ENCODE measurements at places on chromosomes 7 and 10.

DNA sequence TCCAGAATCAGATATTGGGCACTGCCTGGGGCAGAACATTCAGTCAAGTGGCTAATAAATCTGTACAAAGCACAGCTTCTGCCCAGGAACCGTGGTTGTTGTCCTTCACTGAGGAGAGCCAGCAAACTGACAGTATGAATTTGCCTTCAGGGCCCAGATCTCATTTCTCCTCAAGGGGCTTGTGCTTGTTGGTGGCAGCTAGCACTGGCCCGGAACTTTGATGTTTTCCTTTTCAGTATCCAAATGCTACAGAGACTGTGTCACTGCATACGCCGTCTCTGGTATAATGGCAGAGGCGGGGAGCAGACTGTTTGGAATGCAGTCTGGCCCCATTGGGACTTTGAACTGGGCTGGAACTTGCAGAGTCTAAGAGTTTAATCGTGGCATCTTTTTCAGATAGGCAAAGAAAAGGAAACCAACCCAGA is 30.4 kb upstream of the ADD3 start:
- peak; percentile 18 for DNase-seq

GRCh38 chr10:34522546-34522945 is 292.6 kb downstream of the PARD3 start:
- peak; percentile 67 for DNase-seq

GRCh38 chr7:33941418-33941817 is 36.1 kb downstream of the BMPER start:
- DNase-seq: no peak

DNA sequence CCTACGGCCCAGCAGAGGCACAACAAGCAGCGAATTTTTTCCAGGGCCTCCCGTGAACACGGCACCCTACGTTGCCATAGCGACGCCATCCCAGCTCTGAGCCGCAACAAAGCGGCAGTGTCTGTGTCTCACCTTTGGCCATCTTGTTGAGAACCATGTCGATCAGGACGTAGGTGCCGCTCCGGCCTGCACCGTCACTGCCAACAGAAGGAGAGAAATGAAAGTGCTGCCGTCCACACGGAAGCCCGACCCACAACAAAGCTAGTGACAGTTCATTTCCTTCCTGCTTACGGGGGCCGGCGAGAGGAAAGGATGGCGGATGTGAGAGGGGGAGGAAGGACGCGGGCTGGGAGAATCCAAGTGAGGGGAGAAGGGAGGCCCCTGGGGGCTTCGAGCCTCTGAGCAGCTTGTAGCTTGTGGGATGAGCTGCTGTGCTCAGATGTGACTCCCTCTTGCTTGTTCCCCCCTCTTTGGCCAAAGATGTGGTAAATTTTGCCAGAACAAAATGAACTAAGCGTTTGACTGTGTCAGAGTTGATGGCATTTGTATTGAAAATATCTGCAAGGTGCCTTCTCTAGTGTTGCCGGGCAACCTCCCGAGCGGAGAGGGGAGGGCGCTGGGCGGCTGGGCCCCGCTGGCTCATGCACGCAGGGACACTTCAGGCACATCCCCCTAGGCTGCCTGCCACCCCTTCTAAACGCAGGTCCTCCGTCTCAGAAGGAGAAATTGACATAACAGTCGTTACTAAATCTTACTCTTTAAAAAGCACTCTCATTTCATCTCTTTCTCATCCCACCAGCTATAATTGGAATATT is 232.2 kb downstream of the DNAJB6 start:
- DNase-seq: no peak

- DNase-seq: no peak
Measured at GRCh38 chr10:80436446-80437098, 17.5 kb upstream of the TSPAN14 start.

DNA sequence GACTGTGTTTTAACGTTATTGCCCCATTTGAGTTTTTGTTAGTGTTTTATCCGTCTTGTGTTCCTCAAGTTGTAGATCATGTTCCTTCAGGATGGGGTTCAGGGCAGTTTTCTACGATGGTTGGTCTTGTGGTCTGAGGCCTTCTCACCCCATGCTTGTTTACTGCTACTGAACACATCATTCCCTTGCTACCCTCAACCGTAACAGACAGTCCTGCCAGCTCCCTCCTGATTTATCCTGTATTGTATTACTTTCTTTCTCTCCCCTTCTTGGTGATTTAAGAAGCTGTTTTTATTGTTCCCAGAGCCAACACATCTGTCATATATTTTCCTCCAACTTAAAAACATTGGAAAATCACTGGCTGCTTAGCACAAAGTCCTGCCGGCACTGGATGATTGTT is 719.8 kb downstream of the INHBA start:
- no peak for DNase-seq

GRCh38 chr10:34179280-34179679 is 635.8 kb downstream of the PARD3 start:
- no peak for DNase-seq

DNA sequence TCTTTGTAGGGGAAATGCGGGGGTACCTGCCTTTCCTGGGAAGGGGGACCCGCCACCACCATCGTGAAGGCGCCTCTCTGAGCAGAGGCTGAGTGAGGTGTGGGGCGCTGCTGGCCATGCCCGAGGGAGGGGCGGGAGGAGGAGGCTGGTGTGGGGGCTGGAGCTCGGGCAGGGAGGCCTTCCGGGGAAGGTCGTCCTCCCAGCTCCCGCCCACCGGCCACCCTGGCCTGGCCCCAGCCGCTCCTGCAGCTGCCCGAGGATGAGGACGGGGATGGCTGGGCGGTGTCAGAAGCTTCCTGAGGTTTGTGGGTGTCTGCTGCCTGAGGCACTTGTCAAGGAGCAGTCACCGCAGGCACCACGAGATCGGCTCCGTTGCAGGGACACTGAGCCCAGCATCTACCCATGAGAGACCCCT is 11.4 kb downstream of the PWWP2B start:
- DNase-seq: peak; percentile 75

DNA sequence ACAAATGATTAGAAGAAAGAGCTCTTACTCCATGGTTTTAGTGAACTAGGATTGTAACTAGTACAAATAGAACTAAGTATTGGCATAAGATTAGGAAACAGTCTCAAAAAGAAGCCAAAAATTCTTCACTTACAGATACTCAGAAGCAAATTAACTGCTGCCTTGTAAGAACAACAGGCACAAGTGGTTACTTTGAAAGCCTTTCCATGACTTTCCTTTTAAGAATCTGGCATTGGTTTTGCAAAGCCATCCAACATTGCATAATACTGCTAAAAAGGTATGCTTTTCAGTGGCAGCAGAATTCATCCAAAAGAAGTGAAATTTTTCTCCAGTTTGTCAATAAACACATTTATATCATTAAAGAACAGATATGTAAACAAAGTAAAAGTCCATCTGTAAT is 126.8 kb upstream of the ODAD2 start:
- DNase-seq: no peak

GRCh38 chr10:24617771-24618396 is 105.8 kb downstream of the ARHGAP21 start:
- peak; percentile 86 for DNase-seq

DNA sequence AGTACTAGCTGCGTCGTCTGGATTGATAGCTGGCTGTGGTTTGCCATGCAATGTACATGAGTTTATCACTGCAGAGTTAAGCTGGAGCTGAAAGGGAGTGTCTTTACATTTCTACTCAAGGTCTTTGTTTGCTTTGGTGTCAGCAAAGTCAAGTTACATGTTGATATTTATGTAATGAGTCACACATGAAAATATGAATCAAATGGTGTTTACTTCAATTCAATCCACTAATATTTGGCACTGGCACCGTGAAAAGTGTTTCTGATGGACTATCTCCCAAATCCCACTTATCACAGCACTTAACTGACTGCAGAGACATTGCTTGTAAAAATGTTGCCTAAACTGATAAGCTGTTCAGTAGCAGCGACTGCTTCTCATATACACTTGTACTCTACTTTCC is 395.9 kb downstream of the TFEC start:
- DNase-seq: peak; percentile 96

DNA sequence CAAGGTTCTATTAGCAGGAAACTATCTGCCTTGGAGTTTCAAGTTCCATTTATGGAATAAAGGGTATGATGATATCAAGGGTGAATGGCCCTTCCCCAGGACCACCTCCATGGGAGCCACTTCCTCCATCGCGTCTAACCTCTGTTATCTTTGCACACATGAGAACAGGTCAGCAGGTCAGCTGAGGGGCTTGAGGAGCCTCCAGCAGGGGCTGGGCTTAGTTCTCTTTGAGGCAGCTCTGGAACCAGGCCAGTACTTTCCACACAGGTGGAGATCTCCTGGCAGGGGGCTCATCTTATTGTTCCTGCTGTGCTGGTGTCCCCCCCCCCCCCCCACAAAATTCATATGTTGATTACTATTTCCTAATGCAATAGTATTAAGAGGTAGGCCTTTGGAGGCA is 472.2 kb upstream of the ZMIZ1 start:
- no peak for DNase-seq

DNA sequence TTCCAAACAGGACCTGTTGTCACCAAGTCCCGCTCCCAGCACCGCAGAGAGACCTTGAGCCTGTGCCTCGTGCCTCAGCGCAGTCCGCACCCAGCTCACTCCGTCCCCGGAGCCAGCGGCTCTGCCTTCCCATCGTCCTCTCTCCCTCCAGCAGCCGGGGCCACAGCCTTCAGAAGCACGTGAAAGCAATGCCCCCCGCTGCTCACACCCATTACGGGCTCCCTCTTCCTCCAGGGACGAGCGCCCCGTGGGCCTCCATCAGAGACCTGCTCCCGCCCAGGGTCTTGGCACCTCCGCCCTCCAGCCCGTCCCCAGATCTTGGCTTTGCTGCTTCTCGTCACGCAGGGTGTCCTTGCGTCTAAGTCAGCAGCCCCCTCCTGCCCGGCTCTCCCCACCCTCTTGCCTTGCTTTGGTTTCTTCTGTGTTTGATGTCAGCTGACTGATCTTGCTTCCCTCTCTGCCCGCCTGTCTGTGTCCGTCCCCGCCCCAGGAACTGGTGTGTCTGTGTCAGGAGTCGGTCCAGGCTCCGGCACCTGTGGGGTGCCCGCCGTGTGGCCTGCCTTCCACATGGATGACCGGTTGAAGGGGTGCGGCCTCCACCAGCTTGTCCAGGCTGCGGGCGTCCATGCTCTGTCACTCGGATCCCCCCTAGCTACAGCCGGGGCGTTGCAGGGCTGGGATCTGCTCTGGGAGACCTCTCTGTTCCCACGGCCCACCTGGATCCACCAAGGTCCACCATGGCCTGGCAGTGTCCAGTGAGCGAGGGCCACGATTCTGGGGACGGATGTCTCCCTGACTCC is 61.9 kb downstream of the FOXL3 start:
- no peak for DNase-seq

DNA sequence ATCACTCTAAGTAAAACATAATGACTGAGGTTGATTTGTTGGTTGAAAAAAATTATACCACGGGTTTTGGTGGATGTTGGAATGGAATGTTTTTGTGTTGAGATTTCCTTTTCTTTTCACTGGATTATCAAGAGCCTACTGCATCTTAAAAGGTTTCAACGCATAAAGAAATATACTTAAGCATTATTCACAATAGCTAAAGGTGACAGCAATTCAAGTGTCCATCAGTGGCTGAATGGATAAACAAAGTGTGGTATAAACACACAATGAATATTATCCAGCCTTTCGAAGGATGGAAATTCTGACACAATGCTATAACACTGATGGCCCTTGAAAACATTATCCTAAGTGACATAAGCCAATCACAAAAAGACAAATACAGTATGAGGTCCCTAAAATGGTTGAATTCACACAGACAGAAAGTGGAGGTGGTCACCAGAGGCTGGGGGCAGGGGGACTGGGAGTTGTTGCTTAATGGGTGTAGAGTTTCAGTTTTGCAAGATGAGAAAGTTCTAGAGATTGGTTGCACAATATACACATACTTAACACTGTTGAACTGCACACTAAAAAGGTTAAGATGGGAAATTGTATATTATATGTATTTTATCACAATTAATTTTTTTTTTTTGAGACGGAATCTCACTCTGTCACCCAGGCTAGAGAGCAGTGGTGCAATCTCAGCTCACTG is 122.3 kb downstream of the NRP1 start:
- no peak for DNase-seq

GRCh38 chr10:75050149-75050919 is 61.1 kb upstream of the SAMD8 start:
- no peak for DNase-seq

DNA sequence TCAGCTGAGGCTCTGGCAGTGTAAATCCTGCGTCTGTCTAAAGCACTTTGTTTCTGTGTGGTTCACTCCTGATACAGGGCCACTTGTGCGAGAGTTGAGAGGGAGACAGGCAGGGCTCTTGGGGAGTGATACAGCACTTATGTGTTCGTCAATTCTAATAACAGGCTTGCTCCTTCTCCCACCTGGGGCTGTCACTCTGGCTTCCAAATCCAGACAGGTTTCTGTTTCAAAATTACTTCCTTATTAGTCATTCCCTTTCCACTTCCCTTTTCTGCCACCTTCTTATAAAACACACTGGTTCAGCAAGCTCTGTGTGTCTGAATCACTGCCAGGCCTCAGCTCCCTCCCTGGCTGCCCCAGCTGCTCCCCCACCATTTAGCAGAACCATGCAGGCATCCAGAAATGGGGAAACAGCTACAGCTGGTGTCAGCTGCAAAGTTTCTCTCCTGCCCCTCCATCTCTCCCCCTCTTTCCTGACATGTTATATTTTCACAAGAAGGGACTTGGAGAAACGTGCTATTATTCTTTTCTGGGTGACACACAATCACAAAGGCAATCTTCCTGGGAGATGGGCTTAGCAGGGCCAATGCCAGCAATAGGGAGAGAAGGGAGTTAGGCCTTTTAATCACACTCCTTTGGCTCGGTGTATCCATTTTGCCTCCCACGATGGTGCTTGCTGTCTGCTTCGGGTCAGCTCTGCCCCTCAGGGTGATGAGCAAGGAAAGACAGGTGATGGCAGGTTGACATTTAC is 58.4 kb upstream of the ZNRF2 start:
- DNase-seq: peak; percentile 89

DNA sequence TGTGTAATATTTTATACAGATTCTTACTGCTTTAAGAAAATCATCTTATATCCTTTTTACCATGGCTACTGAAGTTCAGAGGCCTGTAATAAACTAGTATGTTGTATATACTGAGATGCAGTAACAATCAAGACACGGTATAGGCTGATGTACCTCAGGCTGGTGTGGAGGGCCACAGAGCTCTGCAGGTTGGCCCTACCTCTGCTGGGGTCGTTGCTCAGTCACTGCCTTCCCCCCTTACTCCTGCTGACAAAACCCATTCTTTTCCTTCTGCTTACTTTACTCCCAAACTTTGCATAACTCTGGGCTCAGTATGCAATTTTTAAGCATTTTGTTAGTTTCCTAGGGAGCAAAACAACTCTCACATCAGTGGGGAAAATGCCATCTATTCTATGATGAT is 200.1 kb upstream of the FOXP2 start:
- no peak for DNase-seq

DNA sequence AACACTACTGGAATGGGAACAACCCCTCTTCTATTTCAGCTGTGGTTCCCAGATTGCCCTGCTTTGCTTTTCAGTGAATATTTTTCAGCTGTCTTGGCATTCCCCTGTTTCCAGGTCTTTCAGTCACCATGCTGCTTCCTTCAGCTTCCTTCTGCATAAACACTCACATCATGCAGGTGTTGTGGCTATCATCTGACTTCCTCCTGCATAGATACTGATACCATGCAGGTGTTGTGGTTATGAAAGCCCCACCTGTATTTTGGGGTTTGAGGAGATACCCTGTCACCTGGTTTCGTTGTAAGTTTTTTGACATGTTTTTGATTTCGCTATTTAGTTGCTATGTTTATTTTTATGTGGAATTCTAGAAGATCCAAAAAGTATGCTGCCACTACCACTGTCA is 71.5 kb downstream of the SLC35B4 start:
- DNase-seq: no peak

Measured in DMS53 (cell line).